ENCODE measurements at places on chromosomes 13 and 19.

DNA sequence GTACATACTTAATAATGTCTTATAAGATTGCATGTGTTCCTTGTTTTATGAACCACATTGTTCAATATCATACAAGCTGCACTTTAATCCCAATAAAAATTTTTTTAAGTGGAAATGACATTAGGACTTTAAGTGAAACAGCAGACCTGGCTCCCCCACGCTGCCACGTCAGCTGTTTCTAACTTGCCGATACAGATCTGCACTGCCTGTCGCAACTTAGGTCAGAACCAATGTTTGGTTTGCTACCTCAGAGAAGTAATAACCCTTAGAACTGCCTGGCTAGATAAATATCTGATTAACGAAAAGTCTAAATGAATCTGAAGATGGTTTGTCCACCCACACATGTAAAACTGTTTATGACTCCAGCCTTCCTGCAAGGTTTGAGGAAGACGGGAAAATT, 327.5 kb upstream of the DACH1 start:
- no peak for DNase-seq

GRCh38 chr19:44927746-44928145, 13.3 kb downstream of the APOC1 start:
- no peak for DNase-seq

DNA sequence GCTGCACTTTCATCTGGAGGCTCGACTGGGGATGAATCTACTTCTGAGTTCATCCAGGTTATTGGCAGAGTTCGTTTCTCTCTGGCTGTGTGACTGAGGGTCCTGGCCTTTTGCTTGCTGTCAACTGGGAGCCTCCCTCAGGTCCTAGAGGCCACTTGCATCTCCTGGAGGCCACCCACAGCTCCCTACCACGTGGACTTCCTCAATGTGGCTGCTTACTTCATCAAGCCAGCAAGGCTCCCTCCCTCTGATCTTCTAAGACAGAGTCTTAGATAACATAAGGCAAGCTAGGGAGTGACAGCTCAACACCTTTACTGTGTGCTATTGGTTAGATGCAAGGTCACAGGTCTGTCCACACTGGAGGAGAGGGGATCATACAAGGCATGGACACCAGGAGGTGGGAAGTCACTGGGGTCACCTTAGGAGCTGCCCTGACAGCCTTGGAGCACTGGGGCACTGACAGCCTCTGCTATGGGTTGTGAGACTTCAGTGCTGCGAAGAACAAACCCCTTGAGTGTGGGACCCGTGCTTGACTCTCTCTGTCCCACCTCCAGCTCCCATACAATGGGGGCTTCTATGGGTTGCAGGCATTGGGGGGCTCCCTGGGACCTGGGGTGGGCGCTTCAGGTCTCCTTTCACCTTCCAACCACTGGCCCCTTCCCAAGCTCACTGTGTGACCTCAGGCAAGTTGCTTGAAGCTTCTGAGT, 5.3 kb downstream of the FAM187B start:
- no peak for DNase-seq

DNA sequence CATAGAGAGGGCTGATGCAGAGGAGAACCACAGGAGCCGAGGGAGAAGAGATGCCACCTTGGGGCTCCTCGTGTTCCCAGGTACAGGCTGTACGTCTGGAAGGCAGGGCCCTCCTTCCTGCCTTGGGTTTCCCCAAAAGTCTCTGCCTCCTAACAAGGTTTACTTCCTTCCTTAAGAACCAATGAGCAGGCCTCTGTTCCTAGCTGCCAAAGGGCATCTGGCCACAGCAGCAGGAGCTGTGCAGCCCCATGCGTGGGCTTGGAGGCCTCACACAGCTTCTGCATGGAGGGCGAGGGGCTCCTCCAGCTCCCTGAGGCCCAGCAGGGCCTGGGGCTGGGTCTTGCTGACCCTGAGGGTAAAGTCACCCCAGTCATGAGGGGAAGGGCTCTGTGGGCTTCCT, 40.6 kb upstream of the TSHZ3 start:
- no peak for DNase-seq

DNA sequence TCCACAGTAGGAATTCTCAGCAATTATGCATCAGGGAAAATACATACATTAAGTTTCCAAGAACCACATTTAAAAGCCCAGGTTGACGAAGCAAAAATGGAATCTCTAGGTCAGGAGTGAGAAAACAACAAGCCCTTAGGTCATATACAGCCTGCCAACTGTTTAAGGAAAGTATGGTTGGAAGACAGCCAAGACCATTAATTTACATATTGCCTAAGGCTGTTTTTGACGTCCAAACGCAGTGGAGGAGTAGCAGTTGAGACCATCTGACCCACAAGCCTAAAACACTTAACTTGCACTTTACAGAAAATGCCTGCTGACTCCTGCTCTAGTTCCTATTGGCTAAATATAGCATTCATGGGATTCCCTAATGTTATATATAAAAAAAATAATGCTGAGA, 299.0 kb downstream of the ITGBL1 start:
- DNase-seq: peak; percentile 27

- DNase-seq: no peak
These were observed 161.4 kb downstream of the STK24 start for GRCh38 chr13:98415326-98416070.

DNA sequence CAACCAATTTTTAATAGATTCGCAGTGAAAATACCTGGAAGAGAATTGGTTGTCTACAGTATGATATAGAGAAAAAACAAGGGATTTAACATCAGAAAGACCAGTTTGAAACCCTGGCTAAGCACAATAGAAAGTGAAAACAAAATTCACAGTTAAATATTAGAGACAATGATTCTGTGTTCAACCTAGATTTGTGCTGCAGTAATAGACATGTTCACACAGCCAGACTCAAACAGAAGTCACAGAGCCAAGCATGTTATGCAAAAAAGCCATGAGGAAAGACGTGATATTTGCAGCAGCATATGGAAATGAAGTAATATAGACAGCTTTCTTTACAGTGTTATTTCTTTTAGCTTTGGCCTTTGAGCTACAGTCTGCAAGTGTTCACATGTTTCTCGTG, 48.1 kb downstream of the SCEL start:
- DNase-seq: no peak

DNA sequence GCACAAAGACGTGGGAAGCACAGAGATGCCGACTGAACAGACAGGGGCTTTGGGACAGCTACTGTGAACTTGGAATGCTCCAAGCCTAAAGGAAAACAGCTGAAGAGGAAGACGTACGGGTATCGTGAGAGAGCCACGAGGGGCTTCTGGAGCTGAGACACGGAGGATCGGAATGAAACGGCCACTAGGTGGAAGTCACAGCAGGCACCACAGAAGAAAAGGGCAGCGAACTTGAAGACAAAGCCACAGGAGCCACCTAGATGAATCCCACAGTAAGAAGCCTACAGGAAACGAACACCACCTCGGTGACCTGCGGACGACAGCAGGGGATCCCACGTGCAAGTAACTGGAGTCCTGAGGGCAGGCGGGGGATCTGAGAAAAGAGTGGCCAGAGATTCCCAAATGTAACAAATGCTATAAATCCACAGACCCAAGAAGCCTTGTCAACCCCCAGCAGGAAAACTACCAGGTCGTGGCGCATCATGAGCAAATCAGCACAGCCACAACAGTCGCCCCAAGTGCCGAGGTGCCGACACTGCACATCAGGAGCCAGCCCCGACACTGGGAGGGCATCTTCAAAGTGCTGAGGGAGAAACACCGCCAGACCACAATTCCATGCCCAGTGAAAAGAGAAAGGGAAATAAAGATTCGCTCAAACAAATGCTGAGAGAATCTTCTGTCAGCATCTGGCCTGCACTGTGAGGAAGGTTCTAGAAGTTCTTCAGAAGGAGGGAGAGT, 39.3 kb upstream of the ISYNA1 start:
- DNase-seq: no peak

DNA sequence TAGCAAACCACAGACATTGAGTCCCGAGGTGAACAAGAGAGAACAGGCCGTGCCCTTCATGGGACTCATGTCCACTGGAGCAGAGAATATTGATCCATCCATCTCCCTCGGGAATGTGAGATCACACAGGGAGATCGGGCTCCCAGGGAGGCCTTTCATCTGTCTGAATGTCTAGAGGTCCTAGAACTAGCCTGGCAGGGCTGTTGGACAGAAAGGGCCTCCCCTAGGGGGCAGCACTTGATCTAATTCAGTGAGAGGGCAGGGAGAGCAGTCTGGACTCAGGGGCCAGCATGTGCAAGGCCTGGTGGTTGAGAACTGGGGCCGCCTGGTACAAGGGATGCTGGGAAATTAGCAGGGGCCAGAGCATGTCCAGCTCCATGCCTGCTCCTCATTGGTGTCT, 4.3 kb downstream of the RUVBL2 start:
- DNase-seq: peak; percentile 66

- no peak for DNase-seq
These were observed 2.4 kb upstream of the CTXN1 start for GRCh38 chr19:7928334-7928706.

- no peak for DNase-seq
These were observed 1630.2 kb downstream of the OLFM4 start for GRCh38 chr13:54658771-54659170.

DNA sequence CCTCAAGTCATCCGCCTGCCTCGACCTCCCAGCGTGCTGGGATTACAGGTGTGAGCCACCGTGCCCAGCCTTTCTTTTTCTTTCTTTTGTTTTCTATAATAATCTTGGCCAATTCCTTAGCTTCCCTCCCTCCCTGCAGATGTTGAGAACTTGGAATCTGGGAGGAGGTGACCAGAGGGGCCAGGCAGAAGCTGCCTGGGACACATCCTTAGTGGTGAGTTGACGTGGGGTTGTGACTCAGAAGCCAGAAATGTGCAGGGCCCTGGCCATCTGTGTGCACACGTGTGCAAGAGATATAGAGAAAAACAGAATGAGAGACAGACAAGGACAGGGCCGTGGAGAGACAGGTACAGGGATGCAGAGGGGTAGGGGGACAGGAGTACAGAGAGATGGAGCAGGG, 154.3 kb downstream of the SIPA1L3 start:
- no peak for DNase-seq

DNA sequence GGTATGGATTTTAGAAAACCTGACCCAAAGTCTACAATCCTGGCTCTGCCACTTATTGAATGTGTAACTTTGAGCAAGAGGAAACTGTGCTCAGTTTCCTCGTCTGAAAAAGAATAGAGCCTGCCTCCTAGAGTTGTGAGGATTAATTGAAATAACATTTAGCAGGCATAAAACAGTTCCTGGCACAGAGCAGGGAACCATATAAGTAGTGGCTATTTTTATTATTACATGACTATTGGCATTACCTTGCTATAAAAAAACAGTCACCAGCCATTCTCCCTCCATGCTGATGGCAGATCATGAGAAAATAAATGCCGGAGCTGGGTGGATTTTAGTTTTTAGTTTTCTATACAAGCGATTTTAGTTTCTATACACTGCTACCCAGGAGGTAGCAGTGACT, 5.8 kb downstream of the DOCK9 start:
- DNase-seq: no peak

- no peak for DNase-seq
These were observed 141.3 kb downstream of the FGF9 start for GRCh38 chr13:21812192-21812626.

- no peak for DNase-seq
These were observed 297.0 kb downstream of the FGF9 start for GRCh38 chr13:21967871-21968270.

DNA sequence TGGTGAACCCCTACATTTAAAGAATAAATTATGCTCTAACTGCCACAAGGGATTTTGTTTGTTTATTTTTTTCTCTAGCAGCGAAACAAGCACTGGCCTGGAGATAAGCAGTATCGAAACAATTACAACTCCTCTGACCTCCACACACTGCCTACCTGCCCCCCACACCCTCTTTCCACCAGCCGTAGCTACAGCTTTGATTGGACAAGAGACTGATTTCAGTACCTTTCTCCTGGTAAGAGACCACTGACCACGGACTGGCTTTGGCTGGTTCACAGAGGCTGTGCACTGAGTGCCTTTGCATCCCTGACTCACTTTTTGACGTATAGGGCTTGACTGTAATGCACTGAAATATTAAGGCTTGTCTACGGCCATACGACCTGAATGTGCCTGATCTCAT, 7.4 kb upstream of the ZDHHC20 start:
- no peak for DNase-seq

- DNase-seq: no peak
These were observed 13.8 kb upstream of the LYPD3 start for GRCh38 chr19:43479226-43479625.

GRCh38 chr13:74274916-74275315, 140.7 kb upstream of the KLF12 start:
- no peak for DNase-seq

GRCh38 chr13:99829593-99830239, 141.9 kb downstream of the ZIC5 start:
- no peak for DNase-seq

GRCh38 chr13:24005755-24006281, 108.5 kb upstream of the C1QTNF9B start:
- no peak for DNase-seq

DNA sequence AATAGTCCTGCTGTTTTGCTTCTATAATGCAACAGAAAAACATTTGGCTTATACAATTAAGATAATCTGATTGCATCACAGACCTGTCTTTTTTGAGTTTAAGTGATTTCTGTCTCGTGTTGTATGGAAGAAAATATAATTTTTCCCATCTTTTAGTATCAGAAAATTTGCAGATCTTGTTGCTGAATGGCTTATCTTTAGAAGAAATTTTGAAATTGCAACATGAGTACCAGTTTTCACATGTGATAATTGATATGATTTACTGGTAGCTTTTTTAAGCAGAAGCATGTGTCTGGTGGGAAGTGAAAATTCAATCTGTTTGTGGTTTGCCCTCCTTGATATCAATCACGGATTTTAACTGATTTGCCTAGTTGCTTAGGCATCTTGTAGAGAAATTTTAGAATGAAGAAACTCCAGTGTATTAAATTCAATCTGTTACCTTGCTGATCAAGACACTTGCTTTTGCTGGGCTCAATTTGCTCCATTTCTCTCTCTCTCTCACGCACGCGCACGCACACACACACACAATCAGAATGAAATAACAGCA, 89.8 kb upstream of the MYCBP2 start:
- DNase-seq: no peak

DNA sequence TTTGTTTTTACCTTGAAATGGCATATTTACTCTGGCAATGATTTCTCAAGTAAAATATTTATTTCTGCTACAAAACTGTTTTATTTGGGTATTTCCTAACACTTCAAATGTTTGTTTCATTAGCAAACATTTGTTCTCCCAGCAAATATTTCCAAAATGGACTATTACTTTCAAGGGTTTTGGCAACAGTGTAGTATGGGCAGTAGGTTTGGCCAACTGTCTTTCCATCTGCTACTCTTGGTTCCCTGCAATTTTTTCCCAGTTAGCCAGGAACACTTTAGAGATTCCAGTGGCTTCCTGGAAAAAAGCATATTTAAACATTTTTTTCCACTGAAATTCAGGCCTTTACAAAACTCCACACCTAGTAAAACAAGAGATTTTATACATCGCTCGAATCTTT, 466.6 kb downstream of the SLITRK6 start:
- no peak for DNase-seq
